ENCODE measurements at places on chromosomes 5 and 9. TPM values are rescaled to one million over a fixed set of nuclear protein-coding genes. Genes with fewer than 3 reads are reported as not detected.
A peak's percentile ranks its signal among the peaks of the same experiment; 100 is the strongest.

DNA sequence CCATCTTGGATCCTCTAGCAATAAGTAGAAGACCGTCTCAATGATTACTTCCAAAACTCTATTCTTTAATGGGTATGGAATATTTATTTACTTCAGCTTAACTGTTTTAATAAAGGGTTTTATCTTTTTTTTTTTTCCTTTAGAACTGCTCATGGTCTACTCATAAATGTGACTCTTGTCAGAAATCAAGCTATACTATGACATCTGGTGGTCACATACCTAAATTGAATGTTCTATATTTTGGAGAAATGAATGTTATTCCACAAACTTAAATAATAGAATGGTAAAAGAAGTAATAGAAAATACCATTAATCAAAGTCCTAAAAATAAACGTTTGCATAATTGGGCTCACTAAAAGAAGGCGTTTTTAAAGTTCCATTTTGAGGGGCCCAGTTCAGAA is 131.2 kb upstream of the PLCXD3 start:
- DNase-seq, result peak; percentile 42

GRCh38 chr5:21792748-21793147 is 1060.4 kb downstream of the CDH12 start:
- DNase-seq, result no peak

The CFAP90 gene
- not detected for total RNA-seq

The ABCA1 gene
- total RNA-seq, result 20.7 TPM

- no peak for DNase-seq
Measured at GRCh38 chr5:75356719-75357118, 19.7 kb downstream of the HMGCR start.

DNA sequence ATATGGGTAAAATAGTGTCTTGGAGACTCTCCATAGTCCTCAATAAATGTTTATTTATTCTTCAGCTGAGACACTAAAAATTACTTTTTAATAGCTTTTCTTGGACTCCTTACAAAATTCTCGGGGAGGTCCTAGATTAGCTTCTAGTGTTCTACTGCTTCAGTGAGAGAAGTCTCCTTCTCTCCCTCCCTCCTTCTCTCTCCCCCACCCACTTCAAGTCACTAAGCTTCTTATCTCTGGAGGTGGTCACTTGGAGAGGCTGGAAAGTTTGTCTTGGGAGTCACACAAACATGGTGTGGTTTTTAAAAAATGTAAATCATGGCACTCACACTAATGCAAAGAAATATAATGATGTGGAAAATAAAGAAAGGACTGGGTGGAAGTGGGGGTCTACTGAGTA is 64.1 kb downstream of the SEMA6A start:
- DNase-seq, result no peak

The PGM5 gene
- not detected for total RNA-seq

- peak; percentile 32 for DNase-seq
Measured at GRCh38 chr5:14256756-14257393, 113.7 kb downstream of the TRIO start.

The SAXO1 gene
- not detected for total RNA-seq

The PFN3 gene
- not detected for total RNA-seq

DNA sequence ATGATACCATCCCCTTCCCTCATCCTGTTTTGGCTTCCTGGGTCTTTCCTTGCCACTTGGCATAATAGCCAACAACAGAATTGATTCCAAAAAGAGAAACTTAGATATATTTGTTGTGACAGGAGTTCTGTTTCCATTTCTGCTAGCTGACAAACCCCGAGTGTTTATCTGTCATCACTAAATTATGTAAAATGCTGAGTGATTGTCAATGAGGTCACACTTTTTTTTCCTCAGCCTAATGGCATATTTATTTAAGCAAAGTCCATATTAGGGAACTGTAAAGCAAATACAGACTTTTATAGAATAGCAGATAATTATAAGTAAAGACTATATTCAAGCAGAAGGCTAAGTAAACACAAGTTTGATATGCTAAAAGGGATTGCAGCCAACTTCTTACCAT is 64.0 kb downstream of the RGS7BP start:
- no peak for DNase-seq

The SPATA31A3 gene
- total RNA-seq, result not detected

DNA sequence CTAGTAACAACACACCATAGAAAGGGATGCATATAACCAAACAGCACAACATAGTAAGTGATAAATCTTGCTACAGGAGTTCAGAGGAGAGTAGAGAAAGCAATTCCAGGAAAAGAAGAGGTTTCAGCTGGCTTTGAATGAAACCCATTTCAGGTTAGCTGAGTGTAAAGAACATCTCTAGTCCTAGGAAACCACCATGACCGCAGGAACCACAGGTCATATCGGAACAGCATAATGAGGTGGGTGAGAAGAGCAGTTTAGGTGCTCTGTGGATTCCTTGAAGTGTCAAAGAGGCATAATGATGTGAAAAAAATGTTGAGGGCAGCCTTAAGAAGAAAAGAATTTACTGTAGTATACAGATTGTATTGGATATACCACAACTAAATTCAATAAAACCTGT is 507.5 kb downstream of the MTRR start:
- DNase-seq, result no peak

DNA sequence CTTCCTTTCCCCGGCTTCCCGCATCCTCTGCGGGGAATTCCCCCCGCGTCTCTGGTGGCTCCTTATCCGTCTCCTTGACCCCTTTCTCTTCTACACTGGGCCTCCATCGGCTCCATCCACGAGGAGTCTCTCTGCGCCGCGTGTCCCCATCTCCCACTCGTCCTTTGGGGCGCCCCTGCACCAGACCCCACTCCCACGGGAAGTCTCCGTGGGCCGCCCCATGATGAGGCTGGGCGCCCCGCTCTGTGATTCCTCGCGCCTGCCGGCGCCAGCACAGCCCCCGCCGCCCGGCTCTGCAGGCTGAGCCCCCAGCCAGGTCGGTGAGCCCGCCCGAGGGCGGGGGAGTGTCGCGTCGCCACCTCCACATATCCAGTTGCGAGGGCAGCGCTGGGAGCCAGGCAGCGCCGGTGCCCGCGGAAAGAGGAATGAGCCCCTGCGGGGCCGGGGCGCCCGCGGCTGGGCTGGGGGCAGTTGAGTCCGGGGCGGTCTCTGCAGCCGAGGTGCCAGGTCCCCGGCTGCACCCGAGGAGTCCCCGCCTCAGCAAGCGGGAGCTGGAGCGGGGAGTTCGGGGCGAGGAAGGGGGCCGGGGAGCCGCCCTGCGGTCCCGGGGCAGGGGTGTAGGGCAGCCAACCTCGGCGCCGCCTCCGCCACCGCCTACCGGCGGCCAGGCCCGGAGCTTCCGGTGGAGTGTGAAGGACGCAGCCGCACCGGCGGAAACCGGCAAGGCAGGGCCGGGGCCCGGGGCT is 2.1 kb upstream of the TRAF1 start:
- DNase-seq, result peak; percentile 69

DNA sequence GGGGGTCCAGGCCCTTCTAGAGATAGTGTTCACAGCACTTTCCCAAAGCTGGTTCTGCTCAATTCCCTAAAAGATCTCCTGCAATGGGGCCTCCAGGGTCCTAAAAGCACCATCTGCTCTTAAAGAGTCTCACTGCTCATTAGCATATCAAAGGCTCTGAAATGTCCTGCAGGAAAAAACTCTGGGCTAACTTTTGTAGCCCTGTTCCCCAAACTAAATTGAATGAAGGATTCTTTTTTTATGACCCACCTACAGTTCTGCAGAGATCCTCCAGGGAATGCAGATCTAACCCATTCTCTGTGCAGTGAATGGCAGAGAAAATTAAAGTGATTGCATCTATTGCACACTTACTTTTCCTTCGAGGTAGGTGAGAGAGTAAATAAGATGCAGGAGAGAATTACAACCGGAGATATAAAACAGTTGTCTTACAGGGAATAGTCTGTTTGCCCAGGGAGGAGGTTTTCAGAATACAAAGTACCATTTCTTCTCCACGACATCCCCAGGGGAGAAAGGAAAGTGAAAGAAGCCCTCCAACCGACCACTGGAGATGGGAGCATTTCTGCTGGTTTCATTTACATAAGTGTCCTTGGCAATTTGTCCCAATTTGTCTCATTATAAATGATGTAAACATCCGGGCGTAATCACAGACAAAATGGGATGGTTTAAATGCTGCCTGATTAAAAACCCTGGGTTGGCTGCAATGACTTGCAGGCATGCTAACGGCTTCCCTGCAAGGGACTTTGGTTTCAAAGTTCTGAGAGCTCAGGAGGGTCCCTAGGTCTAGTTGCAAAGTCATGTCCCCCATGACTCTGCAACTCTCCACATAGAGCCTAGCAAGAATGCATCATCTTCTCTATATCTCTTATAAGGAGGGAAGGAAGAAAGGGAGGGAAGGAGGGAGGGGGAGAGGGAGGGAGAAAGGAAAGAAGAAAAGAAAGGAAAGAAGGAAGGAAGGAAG is 114.0 kb downstream of the KCNIP1 start:
- no peak for DNase-seq

- peak; percentile 73 for DNase-seq
Measured at GRCh38 chr5:112005623-112005930, 248.6 kb upstream of the NREP start.

The PCDHGC4 gene
- total RNA-seq, result 0.54 TPM

The HSPA9 gene
- total RNA-seq, result 380 TPM

- DNase-seq, result no peak
Measured at GRCh38 chr9:16682273-16682672, 188.2 kb downstream of the BNC2 start.

The ACOT12 gene
- total RNA-seq, result not detected

Measured in GM23248 (cell line).